ENCODE measurements at places on chromosomes 11 and 22. TPM values are rescaled to one million over a fixed set of nuclear protein-coding genes. Genes with fewer than 3 reads are reported as not detected.
A peak's percentile ranks its signal among the peaks of the same experiment; 100 is the strongest.

GRCh38 chr11:123145220-123145619 is 49.8 kb downstream of the CLMP start:
- DNase-seq = no peak

DNA sequence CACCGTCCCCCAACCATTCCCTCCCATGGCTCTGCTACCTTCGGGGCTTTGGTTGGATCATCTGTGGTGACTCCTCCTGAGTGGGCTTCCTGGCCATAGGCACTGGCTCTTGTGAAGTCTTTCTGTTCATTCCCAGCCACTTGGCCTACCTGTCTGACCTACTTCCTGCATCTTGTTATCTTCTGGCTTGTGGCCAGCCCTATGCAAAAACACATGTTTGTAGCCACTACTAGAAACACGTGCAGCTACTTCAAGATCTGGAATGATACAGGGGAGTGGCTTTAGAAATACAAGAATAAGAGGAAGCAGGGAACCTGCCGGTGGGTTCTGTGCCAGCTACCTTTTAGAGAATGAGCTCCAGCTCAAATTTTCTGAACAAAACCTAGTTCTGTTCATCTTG is 20.9 kb downstream of the RCOR2 start:
- DNase-seq = no peak

DNA sequence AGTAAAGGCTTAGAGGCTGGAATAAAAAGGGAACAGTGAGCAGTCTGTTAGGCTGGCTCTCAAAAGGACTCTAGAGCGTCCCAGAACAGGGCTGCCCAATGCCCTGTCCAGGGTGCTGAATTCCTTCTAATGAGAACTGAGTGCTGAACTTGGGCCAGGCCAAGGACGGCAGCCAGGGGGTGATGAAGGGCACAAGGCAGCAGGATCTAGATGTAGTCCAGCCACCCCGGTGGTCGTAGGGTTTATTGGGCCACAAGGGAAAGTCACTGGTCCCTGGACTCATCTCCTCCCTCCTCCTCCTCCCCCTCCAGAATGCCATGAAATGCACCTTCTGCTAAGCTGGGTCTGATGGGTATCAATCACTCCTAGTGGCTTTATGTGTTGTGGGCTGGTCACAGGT is 19.2 kb downstream of the NPTXR start:
- DNase-seq = peak; percentile 62

DNA sequence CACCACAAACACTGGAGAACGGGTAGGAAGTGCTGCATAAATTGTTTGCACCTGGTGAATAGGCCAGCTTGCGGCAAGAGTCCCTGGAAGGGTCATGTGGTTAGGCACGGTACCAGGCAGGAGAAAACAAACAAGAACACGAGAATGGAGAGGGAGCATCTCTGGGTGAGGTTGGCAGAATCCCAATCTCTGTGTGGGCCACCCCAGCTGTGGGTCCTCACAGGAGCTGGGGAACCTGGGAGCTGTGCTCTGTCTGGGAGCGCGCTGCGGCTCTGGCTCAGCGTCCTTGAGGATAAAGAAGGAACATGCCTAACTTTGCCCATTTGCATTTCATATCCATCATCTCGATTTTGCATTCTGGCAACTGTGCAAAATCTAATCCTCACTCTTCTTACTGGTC is 46.1 kb upstream of the JAM3 start:
- no peak for DNase-seq

DNA sequence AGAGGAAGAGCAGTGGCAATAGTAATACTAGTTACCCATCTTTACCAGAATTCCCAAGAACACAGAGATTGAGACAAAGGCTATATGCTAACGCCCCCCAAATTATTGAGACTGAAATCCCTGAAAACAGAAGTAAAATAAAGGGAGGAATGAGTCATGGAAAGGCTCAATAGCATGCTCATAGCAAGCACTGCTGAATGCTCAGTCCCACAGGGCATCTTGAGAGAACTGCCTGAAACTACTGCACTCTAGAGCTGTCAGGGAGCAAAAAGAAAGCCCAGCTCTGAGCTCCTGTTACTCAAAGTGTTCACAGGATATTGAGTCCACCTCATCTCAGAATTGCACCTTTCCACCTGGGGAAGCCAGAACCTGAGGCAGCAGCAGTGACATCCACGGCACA is 44.1 kb upstream of the FIBIN start:
- no peak for DNase-seq

DNA sequence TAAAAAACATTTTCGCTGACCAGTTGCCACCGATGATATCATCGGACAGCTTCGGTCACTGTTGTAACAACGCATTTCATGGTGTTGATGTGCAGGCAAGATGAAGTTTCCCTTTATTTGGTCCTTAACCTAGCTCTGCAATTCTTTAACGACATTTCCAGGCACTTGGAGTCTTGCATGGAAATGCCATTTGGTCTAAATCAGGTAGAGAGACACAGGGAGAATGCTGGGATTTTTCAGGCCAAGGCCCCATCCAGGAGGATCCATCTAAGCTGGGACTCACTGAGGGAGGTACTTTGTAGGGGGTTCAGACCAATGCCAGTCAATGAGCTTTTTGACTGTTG is 121.5 kb upstream of the RCN1 start:
- no peak for DNase-seq

DNA sequence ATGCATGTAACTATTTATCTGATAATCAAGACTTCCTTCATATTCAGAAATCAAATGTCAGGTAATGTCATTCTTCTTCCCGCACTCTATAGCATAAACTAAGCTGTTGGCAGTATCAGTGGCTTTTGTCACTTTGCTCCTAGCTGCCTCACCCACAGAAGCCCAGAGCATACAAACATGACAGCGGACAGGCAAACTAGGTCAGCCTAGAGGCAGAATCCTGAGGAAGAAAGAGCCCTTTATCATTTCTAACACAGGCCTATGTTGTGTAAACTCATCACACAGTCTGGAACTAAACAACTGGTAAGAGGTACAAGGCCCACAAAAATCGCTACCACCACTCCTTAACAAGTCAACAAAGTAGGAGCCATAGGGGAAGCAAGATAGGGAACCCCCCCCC is 21.0 kb downstream of the GUCY1A2 start:
- DNase-seq = no peak

DNA sequence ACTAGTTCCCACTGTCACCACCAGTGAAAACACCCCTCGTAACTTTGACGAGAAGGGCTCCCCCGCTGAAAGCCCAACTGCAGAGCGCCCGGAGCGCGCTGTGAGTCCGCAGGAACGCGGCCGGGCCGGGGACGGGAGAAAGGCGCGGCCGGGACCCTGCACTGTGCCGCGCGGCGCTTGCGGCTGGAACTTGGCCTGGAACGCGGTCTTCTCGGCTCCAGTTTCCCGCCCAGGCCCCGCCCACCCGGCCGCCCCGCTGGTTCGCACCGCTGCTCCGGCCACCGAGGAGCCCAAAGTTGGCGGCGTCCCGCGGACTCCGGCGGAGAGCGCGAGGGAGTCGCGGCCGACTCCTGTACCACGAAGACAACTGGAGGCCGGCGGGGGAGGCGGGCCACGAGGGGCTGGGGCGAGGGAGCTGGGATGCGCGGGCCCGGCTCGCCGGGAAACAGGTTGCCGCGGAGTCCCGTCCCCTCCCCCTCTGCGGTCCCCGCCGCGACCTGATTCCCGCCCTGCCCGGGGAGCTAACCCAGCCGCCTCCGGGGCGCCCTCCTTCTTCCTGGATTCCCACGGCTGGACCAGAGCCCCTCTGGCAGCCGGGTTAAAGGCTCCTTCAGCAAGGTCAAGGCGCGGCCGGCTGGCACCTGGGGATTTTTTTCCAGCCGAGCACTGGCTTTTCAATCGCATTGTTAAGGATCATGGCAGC is 3.4 kb downstream of the TENM4 start:
- DNase-seq = no peak

ACRV1 gene
- total RNA-seq = not detected

GRM5 gene
- not detected for total RNA-seq

FGF3 gene
- not detected for total RNA-seq

CBL gene
- 13.8 TPM for total RNA-seq

KLHL35 gene
- total RNA-seq = 0.50 TPM

C11orf21 gene
- 40.2 TPM for total RNA-seq

NAALAD2 gene
- total RNA-seq = not detected

CYTH4 gene
- total RNA-seq = 129 TPM
